ENCODE measurements at places on chromosomes 6 and 20. TPM values are rescaled to one million over a fixed set of nuclear protein-coding genes. Genes with fewer than 3 reads are reported as not detected.

The PNPLA1 gene
- not detected for polyA plus RNA-seq

DNA sequence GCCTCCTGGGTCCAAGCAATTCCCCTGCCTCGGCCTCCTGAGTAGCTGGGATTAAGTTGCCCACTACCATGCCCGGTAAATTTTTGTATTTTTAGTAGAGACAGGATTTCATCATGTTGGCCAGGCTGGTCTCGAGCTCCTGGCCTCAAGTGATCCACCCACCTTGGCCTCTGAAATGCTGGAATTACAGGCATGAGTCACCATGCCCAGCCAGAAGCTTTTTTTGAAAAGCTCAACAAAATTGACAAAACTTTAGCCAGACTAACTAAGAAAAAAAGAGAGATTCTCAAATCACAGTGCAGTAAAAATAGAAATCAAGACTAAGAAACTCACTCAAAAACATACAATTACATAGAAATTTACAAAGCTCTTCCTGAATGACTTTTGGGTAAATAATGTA is 420.6 kb downstream of the COL12A1 start:
- DNase-seq: no peak

GRCh38 chr6:45813943-45814342 is 201.7 kb downstream of the CLIC5 start:
- no peak for DNase-seq

- DNase-seq: no peak
Observed at GRCh38 chr6:93792746-93793145, 373.4 kb upstream of the EPHA7 start.

GRCh38 chr6:35719404-35719829 is 17.4 kb upstream of the ARMC12 start:
- no peak for DNase-seq

DNA sequence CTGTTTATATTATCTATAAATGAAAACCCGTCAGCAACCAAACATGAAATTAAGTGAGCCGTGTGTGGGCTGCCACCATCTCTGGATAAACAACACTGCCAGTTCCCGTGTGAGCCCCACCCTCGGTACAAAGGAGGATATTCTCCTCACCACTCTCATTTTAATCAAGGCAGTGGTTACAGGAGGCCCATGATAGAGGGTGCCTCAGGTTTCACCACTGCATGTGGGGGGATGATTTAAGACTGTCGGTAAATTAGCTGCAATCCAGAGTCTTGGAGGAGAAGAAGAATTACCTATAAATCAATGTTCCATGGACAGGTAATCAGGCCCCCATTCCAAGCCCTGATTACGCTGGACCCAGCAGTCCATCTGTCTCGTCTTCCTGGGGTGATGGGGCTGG is 361.6 kb upstream of the SULF2 start:
- DNase-seq: no peak

- DNase-seq: no peak
Observed at GRCh38 chr6:100188754-100189153, 194.7 kb upstream of the MCHR2 start.

DNA sequence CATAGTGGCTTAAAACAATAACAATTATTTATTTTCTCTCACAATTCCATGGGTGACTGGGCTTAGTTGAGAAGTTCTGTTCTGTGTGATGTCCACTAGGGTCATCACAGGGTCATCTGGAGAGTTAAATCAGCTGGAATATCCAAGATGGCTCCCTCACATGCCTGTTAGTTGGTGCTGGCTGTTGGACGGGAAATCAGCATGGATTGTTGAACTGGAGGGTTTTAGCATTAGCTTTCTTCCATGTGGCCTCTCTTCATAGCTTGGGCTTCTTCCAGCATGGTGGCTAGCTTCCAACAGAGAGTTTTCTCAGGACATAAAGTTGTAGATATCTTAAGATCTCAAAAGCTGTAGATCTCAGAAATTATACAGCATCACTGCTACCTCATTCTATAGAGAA is 19.6 kb downstream of the MARCKS start:
- no peak for DNase-seq

DNA sequence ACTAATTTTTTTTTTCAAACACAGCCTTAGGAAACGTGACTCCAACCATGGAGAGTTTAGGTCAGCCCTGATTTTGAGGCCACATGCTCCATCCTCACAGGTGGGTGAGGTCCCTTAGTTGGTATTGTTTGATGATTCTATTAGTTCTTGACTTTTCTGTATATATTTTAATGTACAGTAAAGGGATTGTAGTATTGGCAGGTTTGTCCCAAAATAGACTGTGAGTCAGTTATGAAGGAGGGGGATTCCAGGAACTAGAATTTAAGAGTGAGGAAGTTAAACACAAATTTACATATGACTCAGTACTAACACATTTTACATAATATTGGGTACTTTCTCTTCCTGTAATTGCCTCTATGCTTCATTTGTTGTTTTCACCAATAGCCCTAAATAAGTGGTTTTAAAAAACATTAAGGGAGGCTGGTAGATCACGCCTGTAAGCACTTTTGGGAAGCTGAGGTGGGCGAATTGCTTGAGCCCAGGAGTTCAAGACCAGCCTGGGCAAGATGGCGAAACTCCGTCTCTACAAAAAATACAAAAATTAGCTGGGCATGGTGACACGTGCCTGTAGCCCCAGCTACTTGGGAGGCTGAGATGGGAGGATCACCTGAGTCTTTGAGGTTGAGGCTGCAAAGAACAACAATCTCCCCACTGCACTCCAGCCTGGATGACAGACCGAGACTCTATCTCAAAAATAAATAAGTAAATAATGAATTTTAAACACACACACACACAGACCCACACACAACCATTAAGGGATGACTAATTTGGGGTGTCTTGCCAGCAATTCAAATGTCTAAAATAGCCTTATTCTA is 81.8 kb downstream of the SGK1 start:
- DNase-seq: no peak

DNA sequence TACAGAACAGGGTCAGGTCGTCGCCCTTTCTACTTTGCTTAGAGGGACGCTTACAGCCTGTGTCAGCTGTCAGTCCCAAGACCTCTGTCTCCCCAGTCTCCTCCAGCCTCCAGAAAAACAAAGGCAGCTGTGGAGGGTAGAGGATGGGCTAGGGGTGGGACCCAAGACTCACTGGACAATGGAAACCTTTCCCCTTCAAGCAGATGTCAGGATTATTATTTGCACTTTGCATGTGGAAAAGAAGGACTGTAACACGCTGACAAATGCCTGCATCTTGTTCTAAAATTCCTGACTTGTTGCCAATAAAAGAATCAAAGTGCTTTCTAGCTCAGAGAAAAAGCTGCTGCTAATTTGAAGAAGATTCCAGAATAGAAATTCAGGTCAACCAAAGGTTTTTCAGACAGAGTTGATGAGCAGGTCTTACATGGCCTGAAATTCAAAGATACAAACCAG is 58.7 kb downstream of the SNX5 start:
- DNase-seq: no peak

DNA sequence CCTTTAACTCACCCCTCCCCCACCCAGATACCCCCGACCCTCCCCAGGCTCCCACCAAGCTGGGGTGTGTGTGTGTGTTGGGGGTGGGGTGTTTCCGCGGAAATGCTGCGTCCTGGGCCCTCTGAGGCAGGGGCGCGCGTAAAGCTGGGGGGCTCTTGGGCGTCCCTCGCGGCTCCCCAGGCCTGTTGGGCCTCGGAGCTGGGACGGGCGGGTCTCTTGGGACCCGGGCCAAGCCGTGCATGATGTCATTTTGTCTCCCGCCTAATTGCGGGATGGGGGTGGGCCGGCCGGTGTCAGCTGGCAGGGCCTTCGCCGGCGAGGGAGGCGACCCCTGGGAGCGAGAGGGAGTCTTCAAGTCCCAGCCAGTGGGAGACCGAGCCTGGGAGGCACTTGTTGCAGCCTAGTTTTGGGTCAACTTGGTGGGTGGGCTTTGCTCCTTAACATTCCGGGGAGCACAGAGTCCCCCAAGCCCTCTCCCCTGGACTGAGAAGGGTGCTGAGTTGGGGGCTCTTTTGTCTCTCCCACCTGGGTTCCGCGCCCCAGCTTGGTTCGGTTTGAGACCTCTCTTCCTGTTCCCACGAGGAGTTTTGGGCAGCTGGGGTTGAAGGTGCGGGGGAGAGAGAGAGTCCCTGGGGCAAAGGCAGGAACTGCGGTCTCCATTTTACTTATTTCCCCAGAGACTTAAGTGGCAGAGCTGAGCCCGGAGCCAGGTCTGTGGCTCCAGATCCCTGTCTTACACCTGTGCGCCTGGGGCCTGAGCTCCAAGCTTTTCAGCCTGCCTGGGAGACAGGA is 623 bp downstream of the MYBL2 start:
- DNase-seq: no peak

DNA sequence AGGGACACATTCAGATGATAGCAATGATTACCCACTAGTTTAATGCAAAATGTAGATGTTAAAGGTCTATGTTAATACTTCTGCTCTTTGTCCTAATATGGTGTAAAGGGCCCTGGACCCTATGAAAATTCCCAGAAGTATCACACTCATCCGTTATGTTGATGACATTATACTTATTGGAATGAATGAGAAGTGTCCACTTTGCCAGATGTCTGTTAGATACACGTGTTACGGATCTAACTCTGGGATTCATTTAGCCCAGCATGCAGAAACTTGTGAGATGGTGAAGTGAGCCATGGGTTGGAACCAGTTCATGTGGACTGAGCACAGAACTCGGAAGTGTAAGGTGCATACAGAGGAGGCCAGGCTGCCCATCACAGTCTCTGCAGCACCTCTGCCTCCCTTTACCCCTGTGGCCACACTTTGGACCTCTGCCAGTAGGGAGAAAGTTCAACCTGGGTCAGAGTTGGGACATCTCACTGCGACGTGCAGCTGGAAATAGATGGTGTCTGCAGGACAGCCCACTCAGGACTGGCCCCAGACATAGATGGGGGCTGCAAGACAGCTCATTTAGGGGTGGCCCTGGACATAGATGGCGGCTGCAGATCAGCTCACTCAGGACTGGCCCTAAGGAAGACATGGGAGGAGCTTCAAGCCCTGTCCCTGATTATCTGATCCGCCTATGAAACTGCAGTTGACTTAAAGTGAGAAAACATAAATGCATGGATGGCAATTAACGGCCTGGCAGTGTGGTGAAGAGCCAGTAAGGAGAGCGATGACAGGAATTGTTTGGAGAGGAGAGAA is 71.2 kb upstream of the THBS2 start:
- DNase-seq: no peak

DNA sequence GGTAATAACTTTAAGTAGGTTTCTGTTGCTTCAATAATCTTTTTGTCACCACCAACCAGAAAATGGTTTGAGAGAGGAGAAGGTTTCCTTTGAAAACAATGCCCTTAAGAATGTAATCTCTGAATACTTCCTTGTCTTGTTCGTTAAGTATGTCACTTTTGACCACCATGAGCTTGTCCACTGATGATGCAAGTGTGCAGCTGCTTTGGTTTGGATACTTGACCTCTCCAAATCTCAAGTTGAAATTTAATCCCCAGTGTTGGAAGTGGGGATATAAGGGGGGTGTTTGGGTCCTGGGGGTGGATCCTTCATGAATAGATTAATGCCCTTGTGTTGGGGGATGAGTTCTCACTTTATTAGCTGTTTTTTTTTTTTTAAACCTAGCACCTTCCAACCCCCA is 985.4 kb downstream of the EPHA7 start:
- no peak for DNase-seq

- no peak for DNase-seq
Observed at GRCh38 chr6:79544299-79544927, 7.2 kb upstream of the LCA5 start.

The PSORS1C2 gene
- 0.16 TPM for polyA plus RNA-seq

- no peak for DNase-seq
Observed at GRCh38 chr6:108673153-108673552, 112.4 kb downstream of the FOXO3 start.

DNA sequence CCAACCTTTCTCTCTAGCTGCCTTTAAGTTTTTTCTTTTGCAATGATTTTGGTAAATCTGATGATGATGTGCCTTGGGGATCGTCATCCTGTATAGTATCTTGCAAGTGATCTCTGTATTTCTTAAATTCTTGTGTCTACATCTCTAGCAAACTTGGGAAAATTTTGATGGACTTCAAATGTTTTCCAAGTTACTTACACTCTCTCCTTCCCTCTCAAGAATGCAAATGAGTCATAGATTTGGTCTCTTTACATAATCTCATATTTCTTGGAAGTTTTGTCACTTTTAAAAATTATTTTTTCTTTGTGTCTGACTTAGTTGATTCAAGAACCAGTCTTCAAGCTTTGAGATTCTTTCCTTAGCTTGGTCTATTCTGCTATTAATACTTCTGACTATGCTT is 176.4 kb downstream of the TBC1D32 start:
- no peak for DNase-seq

Measured in muscle of arm (tissue), 14 donors.